Stimulated activated naive B cell treated with anti-CD40 and anti-IgM and Interleukin-4, amounts not matched to agents 10 μg/mL and 1 μg/mL and 100 μg/mL, for 72 hours (primary cell): ENCODE measurements at places on chromosomes 3 and 15.
A peak's percentile ranks its signal among the peaks of the same experiment; 100 is the strongest.

DNA sequence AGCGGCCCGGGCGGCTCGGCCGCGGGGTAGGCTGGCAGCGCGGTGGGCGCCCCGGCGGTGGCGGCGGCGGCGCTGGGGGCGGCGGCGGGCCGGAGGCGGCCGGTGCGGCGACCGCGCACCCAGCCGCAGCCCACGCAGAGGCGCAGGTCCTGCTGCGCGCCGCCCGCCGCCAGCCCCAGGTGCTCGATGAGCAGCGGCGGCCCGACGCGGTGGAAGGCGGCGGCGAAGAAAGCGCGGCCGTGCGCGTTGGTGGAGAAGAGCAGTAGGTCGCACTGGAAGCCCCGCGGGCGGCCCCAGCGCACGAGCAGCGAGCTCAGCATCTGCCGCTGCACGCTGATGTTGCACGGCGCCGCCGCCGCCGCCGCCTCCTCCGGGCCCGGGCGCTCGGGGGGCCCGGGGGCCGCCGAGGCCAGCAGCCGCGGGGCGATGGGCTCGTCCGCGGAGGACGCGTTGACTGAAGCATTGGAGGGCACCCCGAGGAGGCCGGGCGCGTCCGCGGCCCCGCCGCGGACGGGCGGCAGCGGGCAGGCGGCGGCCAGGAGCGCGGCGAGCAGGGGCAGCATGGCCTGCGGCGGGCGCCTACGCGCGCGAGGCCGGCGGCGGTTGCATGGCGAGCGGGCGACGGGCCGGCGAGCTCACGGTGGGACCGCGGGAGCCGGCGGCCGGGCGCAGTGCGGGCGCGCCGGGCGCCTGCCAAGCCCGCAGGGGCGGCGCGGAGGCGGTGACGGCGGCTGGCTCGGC is 452 bp downstream of the TMEM158 start:
- DNase-seq = peak; percentile 4

GRCh38 chr15:99009741-99010330 is 2.2 kb upstream of the PGPEP1L start:
- DNase-seq = no peak

DNA sequence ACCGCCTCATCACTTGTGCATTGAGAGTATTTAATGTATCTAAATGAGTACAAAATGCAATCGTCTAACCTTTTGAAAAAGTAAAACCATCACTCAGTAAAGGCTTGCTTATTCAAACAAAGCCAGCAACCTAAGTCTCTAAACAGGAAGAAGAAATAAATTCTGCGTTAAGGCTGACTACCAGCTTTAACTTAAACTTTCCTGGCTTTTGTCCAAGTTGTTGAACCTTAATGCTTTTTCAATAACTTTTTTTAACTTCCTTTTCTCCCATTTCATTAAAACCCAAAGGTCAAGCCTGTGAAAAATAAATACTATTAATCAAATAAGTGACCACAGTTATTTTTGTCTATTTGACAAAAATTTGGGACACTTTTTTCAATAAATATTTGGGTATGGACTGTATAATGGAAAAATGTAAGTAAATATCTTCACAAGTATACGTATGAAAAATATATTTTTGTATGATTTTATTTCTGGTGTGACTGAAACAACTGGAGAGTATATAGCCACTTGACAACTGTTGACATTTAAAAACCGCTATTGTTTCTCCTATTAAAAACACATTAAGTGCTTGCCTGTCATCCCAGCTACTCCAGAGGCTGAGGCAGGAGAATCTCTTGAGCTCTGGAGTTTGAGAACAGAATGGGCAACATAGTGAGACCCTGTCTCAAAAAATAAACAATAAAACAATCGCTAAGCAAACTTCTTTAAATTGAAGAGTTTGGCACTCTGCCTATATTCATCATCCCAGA is 2.9 kb downstream of the KLHL24 start:
- DNase-seq = no peak

GRCh38 chr3:128294999-128295468 is 141.8 kb downstream of the EEFSEC start:
- DNase-seq = no peak

- DNase-seq = no peak
These were observed 74.7 kb upstream of the C15orf39 start for GRCh38 chr15:75126864-75127580.

GRCh38 chr3:169215461-169216352 is 447.8 kb downstream of the MECOM start:
- DNase-seq = no peak

GRCh38 chr15:96324940-96325540 is 5.5 kb upstream of the NR2F2 start:
- no peak for DNase-seq

- DNase-seq = no peak
These were observed 265.0 kb downstream of the THRB start for GRCh38 chr3:24229468-24230221.

DNA sequence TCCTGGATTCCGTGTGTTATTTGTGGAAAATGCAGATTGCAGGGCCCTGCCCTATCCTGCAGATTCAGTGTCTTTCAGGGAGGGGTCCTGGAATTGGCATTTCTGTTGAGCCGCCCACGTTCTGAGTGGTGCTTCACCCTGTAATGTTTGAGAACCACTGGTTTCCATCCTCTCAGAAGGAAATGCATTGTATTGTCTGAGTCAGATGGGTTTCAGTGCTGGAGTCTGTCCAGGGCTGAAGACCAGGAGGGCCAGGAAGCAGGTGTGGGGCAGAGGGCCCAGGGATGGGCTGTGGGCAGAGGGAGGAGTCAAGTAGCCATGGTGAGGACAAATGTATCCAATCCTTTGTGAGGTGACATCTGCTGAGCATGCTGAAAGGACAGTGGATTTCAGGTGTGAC is 123.8 kb downstream of the SV2B start:
- DNase-seq = no peak

GRCh38 chr15:45150481-45150880 is 20.7 kb downstream of the DUOX1 start:
- no peak for DNase-seq

DNA sequence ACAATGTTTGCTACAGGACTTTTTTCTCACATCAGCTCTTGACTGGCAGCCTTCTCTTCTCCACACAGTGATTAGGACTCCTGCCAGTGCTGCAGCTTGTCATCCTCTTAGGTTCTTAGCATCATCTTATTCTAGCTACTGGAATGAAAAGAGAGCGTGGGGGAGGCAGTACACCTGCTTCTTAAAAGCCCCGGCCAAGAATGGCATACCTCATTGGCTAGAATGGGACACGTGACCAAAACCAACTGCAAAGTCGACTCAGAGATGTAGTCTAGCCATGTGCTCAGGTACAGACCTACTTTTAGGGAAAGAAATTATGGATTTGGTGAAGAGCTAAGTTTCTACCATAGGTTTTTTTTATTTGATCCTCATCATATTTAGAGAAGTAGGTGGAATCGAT is 44.1 kb downstream of the RARB start:
- DNase-seq = no peak

DNA sequence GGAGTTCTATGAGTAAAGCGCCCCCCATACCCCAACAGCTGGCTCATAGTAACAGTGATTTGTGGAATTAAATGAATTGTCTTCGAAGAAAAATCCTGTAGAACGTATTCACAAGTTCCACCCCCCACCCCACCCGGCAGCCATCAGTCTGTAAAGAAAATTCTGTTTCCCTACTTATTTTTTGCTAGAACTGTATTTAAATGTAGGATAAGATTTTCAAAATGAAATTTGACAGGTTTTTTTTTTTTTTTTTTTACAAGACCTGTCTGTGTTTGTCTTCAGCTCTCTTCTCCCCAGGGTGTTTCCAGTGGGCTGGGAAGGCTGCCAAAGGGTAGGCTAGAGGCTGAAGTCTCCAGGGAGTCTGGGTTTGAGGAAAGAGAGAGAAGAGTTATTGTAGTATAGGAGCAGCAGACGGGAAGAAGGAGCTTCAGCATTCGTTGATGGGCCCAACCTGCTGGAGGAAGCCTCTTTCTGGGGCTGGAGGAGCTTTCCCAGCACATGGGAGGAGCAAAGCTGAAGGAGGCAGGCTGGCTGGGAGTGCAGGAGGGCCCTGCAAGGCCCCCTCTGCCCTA is 130.6 kb upstream of the SEMA6D start:
- DNase-seq = no peak

GRCh38 chr3:58416191-58416590 is 17.4 kb downstream of the PDHB start:
- DNase-seq = no peak
